ENCODE measurements at places on chromosomes 12 and 14. TPM values are rescaled to one million over a fixed set of nuclear protein-coding genes. Genes with fewer than 3 reads are reported as not detected.

Gene PLEK2
- not detected for total RNA-seq

GRCh38 chr12:108257004-108257403 lies 82.1 kb downstream of the CMKLR1 start:
- no peak for DNase-seq

DNA sequence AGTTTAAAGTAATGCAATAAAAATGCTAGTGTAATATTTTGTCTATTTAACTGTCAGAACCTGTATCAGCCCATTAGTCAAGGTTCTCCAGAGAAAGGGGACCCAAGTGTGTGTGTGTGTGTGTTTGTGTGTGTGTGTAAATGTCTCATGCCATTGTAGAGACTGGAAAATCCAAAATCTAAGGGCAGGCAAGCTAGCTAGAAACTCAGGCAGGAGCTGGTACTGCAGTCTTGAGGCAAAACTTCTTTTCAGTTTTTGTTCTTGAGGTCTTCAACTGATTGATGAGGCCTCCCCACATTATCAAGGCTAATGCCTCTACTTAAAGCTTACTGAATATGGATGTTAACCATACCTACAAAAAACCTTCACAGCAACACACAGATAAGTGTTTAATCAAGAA lies 126.7 kb downstream of the PRKD1 start:
- DNase-seq, result no peak

- DNase-seq, result no peak
Measured at GRCh38 chr12:69196302-69197288, 42.8 kb upstream of the CPSF6 start.

- no peak for DNase-seq
Measured at GRCh38 chr14:32403688-32404087, 74.6 kb downstream of the AKAP6 start.

- no peak for DNase-seq
Measured at GRCh38 chr12:96186607-96187301, 7.4 kb upstream of the ELK3 start.

Data from gastrocnemius medialis (tissue), 4 donors.